ENCODE measurements at places on chromosomes 5 and 9. TPM values are rescaled to one million over a fixed set of nuclear protein-coding genes. Genes with fewer than 3 reads are reported as not detected.

LHX3 gene
- total RNA-seq = 0.08 TPM

LPAR1 gene
- total RNA-seq = 22.1 TPM

FOXD4L5 gene
- total RNA-seq = 0.06 TPM

SLC25A2 gene
- total RNA-seq = not detected

HTR1A gene
- not detected for total RNA-seq

IFNA21 gene
- not detected for total RNA-seq
